GM10248 (cell line): ENCODE measurements at places on chromosomes 6 and 20.

DNA sequence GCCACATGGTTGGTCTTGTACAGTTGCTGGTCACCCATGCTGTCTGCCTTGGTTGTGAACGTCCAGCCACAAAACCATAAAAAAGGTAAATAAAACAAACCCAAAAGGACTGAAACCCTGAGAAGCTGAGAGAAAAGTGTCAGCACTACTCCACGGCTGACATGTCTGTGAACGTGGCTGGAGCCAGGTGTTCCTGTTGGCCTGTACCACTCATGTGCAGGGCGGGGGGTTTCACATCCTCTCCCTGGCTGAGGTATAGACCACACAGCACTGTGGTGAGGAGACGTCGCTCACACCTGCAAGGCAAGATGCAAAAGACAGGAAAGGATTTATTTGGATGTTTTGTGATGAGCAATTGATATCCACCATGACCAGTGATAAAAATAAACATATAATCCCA lies 51.9 kb upstream of the MRPS10 start:
- peak; percentile 86 for DNase-seq

- no peak for DNase-seq
Observed at GRCh38 chr6:19632230-19632629, 204.9 kb upstream of the ID4 start.

DNA sequence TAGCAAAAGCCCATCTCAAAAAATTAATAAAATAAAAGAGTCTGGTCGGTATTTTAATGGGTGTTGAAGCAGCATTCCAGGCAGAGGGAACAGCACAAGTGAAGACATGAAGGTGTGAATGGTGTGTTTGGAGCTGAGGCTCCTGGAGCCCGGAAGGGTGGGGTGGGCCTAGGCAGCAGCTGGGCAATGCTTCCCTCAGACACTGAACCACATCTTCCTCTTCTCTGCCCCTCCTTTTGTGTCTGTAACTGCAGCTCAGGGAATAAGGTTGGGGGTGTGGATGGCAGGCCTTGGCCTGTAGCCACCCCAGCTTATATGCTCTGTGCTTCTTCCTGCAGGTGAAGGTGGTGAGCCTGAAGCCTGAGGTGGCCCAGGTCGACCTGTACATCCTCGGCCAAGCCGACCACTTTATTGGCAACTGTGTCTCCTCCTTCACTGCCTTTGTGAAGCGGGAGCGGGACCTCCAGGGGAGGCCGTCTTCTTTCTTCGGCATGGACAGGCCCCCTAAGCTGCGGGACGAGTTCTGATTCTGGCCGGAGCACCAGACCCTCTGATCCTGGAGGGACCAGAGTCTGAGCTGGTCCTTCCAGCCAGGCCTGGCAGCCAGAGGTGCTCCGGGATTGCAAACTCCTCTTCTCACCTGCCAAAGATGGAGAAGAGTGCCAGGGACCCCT lies 26.6 kb downstream of the POFUT1 start:
- no peak for DNase-seq

DNA sequence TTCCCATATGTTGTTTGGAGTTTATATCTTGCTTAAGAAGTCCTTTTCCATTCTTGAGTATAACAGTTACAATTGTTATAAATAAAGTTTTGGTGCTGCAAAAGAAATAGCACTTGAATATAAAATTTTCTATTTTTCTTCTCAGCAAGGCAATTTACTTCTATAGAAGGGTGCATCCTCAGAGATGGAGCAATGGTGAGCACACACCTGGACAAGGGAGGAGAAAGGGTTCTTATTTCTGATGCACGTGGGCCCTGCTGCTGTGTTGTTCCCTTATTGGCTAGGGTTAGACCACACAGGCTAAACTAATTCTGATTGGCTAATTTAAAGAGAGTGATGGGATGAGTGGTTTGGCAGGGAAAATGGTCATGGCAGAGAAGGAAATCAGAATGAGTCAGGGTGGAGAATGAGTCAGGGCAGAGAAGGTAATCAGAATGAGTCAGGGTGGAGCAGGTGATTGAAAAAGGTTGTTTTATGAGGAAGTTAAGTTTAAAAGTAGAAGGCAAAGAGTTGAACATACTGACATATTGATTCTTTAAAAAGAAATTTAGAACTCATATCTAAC lies 38.0 kb downstream of the CST8 start:
- no peak for DNase-seq
